ENCODE measurements at places on chromosomes 4 and X. TPM values are rescaled to one million over a fixed set of nuclear protein-coding genes. Genes with fewer than 3 reads are reported as not detected.

Gene MAGEC2
- not detected for total RNA-seq

Gene NHSL2
- total RNA-seq, result 0.53 TPM

Gene STATH
- total RNA-seq, result not detected

Gene ATG4A
- 10.8 TPM for total RNA-seq

Gene FHIP1A
- 0.05 TPM for total RNA-seq

Gene SSX2
- total RNA-seq, result not detected

Gene IL9R
- 20.4 TPM for total RNA-seq

Gene ZRSR2
- 20.8 TPM for total RNA-seq

Gene SPANXA1
- not detected for total RNA-seq

Gene CDKL5
- 1.3 TPM for total RNA-seq

Gene DCAF4L1
- total RNA-seq, result 0.12 TPM

Gene DBET
- total RNA-seq, result not detected

Gene MGARP
- total RNA-seq, result not detected

Gene RAB40A
- total RNA-seq, result 0.07 TPM

Gene AVPR2
- not detected for total RNA-seq

Gene GAB3
- 5.7 TPM for total RNA-seq

Gene H2BW1
- total RNA-seq, result not detected

Gene NAA11
- not detected for total RNA-seq

Gene TGIF2LX
- not detected for total RNA-seq

Gene RNF175
- total RNA-seq, result 0.34 TPM

Gene PDE6B
- 19.2 TPM for total RNA-seq

Gene UCP1
- not detected for total RNA-seq

Gene CLDN34
- total RNA-seq, result not detected

Gene TMEM192
- 9.7 TPM for total RNA-seq

Gene HPGDS
- 0.24 TPM for total RNA-seq

Gene ARHGAP4
- 343 TPM for total RNA-seq

Gene SLC25A31
- total RNA-seq, result not detected

Gene GASK1B
- not detected for total RNA-seq

Gene SATL1
- not detected for total RNA-seq

Gene FRYL
- total RNA-seq, result 94.0 TPM

Gene FGB
- not detected for total RNA-seq

Gene C4orf33
- 14.6 TPM for total RNA-seq

Gene CCKAR
- total RNA-seq, result not detected

Gene GAGE12J
- total RNA-seq, result not detected

Gene MAEA
- total RNA-seq, result 66.4 TPM

Gene SERPINA7
- total RNA-seq, result not detected

Gene F11
- not detected for total RNA-seq

Gene STOX2
- total RNA-seq, result not detected

Gene SSX2B
- total RNA-seq, result not detected

Gene NSG1
- 9.6 TPM for total RNA-seq

Gene RPA4
- 0.96 TPM for total RNA-seq

Gene POLN
- total RNA-seq, result 2.7 TPM

Gene FGG
- total RNA-seq, result not detected

Gene RASL11B
- total RNA-seq, result 0.23 TPM

Gene FDCSP
- not detected for total RNA-seq

Gene SSX1
- not detected for total RNA-seq
